NCI-H1048 (cell line): ENCODE measurements at places on chromosomes 2 and 18.

GRCh38 chr2:147500819-147501395 is 343.9 kb upstream of the ACVR2A start:
- DNase-seq: no peak

- DNase-seq: no peak
Observed at GRCh38 chr2:85577386-85578242, at the start of gene VAMP8. Gene VAMP8, plus strand, starts transcription at chr2:85577586. Its CDS starts 61 bp downstream, at chr2:85577647.

DNA sequence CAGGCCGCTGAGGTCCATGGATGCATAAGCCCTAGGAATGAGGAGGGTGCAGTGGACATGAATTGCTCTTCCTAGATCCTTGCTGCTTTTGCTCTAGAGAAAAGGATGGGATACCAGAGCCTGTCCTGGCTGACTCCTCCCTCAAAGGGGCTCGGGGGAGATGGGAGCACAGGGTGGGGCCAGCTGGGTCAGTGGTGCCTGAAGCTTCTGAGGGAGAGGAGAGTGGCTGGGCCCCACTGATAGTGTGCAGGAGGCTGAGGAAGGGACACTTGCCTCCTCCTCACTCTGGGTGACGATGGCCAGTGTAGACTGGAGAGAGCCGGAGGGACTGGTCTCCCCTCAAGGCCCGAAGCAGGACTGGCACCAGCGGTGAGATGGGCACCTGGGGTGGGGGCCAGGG is at the start of gene NT5DC4:
Gene NT5DC4 (plus strand): TSS at position 236 of the 400 bp plus-strand sequence. CDS start 60 bp downstream, at position 296.
- no peak for DNase-seq

- no peak for DNase-seq
Observed at GRCh38 chr18:32280911-32281310, 91.1 kb downstream of the MEP1B start.

DNA sequence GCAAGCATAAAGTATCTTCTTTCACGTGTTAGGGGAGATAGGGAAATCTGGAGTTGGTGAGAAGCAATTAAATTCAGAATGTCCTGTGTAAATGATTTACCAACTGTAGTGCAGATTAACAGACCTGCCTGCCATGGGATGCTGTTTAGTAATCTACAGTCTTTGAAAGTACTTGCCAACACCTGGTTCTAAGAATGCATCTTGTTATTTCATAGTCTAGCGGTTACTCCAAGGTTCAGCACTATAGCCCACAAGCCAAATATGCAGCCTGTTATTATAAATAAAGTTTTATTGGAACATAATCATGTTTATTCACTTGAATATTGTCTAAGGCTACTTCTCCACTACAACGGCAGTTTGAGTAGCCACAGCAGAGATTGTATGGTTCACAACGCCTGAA is 100.8 kb downstream of the OSBPL6 start:
- no peak for DNase-seq

DNA sequence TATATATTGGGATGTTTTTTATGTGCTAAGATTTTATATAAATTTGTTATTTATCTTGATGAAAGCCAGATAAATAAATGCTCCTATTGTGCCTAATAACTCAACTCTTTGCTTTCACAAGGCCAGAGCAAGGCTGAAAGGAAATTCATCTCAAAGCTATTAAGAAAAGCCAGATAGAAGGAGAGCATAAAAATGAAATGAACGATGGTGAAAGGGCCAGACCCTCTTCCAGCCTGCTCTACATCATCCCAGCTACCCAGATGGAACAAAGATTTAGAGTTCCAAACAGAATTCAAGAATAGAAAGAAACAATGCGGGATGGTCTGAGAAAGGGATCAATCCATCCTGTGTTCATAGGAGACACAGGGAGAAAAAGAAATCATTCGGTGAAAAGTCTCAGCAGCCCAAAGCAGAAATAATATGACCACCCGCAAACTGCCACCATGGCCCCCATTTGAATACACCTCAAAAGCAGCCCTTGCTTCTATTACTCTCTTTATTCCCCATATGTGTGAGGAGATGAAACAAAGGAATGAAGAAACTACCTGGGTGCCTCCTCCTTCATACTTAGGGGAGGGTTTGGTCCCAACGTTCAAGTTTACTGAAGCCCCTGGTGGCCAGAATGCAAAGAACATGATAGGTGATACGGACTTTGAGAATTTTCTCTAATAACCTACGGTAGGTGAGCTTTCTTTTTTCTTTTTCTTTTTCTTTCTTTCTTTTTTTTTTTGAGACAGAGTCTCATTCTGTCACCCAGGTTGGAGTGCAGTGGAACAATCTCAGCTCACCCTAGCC is 110.1 kb upstream of the FBXO11 start:
- DNase-seq: no peak

DNA sequence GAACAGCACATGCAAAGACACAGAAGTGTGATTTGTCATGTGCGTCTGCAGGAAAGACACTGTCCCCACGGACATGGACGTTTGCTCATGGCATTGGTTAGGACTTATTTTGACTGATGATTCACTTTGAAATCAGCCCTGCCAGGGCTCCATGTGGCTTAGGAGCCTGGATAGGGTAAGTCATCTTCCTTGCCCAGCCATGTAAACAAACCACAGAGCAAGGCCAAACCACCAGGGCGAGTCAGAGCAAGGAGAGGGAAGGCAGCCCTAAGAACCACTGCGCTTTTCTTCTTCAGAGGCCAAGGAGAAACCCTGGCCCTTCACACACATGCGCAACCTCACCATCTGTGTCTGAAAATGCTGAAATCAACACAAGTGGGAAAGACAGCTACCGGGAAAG is 88.8 kb downstream of the GFPT1 start:
- no peak for DNase-seq

- no peak for DNase-seq
Observed at GRCh38 chr2:86518481-86518880, 44.8 kb downstream of the CHMP3 start.

- no peak for DNase-seq
Observed at GRCh38 chr2:127080938-127081755, 25.8 kb downstream of the BIN1 start.

- DNase-seq: no peak
Observed at GRCh38 chr2:181185948-181186347, 205.5 kb downstream of the UBE2E3 start.

- no peak for DNase-seq
Observed at GRCh38 chr2:100840519-100840918, 20.6 kb downstream of the NPAS2 start.

DNA sequence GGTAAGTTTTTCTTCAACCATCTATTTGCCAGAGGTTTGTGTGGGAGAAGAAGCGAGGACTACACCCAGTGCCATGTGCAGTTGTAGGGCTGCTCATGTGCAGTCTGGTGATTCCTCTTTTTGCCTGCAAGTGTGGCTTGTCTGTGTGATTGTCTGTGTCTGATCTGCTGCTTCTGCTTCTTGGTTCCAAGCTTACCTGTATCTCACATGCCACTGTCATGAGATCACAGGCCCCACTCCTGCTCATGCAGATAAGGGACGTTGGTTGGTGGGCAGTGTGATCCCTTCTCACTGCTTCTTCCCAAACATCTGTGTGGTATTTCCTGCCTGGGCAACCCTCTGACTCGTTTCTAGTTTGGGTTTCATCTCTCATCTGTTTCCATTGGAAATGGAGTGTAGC is 27.1 kb downstream of the RRM2 start:
- no peak for DNase-seq

DNA sequence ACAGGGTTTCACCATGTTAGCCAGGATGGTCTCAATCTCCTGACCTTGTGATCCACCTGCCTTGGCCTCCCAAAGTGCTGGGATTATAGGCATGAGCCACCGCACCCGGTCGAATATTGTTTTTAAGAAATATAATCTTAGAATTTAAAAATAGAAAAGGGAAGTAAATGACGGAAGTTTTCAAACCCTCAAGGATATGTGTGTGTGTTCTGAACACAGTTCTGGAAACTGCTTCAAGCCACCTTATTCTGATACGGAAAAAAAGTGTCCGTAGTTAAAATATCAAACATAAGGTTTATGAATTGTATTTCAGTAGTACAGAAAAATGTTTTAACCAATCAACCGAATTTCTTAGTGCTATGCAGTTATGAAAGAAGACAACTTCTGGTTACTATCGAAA is 115.9 kb downstream of the UPP2 start:
- no peak for DNase-seq

- DNase-seq: no peak
Observed at GRCh38 chr2:217638031-217638430, 364.8 kb downstream of the TNS1 start.

DNA sequence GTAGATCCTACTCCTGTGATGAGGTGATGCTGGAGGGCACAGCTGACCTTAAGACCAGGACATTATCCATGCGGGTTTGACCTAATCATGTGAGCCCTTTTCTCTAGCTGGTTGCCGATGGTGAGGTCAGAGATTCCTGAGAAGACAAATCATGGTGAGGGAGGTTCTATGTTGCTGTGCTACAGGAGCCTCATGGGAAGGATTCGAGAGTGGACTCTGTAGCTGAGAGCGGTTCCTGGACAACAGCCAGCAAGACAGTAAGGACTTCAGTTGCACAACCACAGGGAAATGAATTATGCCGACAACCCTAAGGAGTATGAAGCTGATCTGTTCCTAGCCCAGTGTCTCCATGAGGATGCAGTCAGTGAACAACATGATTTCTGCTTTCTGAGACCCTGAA is 80.4 kb downstream of the EPB41L3 start:
- no peak for DNase-seq

DNA sequence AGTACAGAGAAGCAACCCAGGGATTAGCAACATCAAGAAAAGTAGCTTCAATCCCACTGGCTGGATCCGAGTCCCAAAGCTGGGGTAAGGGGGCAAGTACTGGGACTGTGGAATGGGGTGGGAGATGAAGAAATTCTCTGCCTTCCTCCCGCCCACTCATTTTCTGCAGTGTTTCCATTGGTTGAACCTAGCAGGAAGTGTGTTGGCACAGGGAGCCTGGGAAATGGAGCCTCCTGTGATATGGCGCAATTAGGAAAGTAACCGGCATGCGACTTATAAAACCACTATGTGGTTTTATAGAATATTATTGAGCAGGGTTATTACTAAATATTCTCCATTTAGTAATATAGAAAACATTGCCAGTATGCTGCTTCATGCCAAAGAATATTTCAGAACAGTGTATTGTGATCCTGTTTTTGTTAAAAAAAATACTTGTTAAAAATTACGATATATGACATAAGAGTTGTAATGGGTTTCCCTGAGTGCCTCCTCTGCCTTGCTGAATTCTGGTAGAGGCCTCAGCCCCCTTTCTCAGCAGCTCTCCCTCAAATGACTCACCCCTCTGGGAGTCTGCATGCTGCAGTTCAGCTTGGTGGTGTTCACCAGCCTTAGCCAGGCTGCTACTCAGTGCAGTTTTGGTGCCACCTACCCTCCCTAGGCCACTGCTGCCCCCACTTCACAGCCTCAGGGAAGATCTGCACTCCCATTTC is 60.5 kb downstream of the HK2 start:
- no peak for DNase-seq

- no peak for DNase-seq
Observed at GRCh38 chr2:236903978-236904377, 181.7 kb upstream of the COPS8 start.

DNA sequence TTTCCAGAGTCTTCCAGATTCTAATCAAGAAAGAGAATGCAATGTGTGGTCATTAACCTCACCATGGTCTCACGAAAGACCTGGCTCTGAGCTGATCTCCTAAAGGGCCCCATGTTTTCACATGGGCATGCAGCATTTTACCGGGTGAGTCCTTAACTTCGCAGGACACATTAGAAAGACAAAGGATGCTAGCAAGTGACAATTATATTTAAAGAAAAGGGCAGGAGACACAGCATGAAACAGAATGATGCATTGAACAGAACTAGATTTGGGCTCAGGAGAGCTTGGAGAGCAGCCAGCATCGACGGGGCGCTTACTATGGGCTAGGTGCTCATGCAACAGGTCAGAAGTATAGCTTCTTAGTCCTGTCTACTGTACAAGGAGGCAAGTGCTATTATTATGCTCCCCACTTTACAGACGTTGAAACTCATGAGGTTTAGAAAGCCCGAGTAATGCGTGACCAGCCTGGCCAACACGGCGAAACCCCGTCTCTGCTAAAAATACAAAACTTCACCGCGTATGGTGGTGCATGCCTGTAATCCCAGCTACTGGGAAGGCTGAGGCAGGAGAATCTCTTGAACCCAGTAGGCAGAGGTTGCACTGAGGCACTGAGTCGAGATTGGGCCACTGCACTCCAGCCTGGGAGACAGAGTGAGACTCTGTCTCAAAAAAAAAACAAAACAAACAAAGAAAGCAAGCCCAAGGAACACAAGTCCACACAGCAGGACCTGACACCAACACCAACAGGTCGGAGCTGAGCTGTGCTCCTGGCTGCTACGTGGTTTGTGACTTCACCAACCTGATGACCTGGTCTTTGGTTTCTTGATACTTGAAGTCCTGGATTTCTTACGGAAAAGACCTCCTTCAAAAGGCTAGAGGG is 16.1 kb downstream of the MBP start:
- no peak for DNase-seq

GRCh38 chr18:73136134-73136533 is 268.3 kb upstream of the NETO1 start:
- DNase-seq: no peak

DNA sequence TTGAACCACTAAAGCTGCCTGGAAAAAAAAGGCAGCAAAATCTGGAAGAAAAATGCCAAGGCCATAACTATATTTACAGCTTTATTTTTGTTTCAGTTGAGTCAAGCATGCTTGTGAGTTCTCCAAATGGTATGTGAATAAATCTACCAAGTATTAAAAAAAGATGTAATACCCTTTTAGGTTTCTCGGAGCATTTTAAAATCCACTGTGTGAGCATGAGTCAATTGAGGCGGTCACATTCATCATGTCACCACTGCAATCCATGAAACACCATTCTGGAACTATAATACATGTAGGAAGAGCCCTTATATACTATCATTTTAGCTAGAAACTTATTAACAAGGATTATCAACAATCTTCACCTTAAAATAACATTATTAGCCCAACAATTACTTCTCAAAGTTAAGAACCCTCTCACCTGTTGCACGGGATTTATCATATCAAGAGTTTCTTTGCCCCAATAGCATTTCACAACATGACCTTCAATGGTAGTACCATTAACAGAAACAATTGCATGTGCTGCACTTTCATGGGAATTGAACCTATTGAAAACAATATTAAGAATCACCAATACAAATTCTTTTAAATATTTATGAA is 24.2 kb upstream of the C2orf42 start:
- no peak for DNase-seq

- no peak for DNase-seq
Observed at GRCh38 chr2:31943636-31944225, 67.1 kb downstream of the MEMO1 start.

GRCh38 chr2:176171351-176172006 is 14.4 kb downstream of the HOXD3 start:
- no peak for DNase-seq

DNA sequence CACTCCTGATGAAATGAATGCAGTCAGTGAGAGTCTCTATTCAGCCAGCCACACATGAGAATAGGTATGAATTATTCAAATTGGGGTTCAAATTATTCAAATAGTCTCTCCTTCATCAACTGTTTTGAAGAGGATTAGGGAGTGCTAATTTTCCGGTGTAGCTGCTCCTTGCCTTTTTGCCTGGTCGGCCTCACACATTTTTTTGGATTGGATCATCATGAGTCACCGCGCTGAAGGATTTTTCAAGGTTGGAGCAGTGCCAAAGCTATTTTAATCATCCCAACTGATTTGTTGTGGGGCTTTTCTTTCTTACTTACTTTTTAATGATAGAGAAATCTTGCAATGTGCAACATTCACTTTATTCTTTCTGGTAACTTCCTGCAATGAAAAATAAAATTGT is 2.4 kb upstream of the DTNA start:
- peak; percentile 88 for DNase-seq
